OCI-M1 (cell line): ENCODE measurements at places on chromosomes 3 and 15.
A peak's percentile ranks its signal among the peaks of the same experiment; 100 is the strongest.

DNA sequence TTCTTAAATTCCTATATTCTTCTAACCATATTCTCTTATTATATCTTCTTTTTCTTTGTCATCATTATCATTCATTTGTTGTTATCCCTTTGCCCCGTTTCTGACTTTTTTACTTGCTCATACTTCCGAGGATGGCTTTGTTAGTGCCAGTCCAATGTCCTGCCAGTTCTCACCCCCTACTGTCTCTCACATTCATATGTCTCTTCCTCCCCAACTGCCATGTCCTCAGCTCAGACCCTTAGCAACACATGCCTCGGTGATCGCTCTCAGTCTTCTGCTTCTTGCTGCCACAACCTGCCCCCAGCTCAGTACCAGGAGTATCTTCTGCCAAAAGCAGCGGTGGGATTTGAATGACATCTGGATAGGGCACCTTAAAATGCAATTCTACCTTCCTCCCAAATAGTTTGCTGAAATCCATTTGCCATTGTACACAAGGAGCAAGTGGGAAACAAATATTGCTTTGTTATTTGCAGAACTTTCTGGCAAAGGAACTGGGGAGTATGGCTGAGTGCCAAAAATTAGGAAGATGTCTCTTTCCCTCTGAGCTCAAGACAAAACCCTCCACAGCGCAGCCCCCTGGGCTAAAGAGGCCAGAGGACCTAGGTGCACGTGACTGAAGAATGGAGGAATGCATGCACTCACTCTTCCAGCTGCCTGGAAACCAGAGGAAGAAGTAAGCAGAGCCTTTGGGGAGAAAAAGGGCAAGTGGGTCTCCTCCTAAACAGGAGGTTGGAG is 57.7 kb upstream of the CTNNB1 start:
- DNase-seq = no peak

- no peak for DNase-seq
Observed at GRCh38 chr3:128550471-128551126, 57.6 kb upstream of the GATA2 start.

DNA sequence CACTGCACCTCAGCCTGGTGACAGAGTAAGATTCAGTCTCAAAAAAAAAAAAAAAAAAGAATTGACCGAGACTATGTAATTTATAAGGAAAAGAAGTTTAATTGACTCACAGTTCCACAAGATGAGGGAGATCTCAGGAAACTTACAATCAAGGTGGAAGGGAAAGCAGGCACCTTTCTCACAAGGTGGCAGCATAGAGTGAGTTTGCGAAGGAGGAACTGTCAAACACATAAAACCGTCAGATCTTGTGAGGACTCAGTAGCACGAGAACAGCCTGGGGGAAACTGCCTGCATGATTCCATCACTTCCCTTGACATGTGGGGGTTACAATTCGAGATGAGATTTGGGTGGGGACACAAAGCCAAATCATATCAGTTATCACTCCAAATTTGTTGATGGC is 380.9 kb downstream of the EDEM1 start:
- DNase-seq = peak; percentile 53

GRCh38 chr3:46429671-46430070 is 22.6 kb downstream of the CCRL2 start:
- DNase-seq = no peak

DNA sequence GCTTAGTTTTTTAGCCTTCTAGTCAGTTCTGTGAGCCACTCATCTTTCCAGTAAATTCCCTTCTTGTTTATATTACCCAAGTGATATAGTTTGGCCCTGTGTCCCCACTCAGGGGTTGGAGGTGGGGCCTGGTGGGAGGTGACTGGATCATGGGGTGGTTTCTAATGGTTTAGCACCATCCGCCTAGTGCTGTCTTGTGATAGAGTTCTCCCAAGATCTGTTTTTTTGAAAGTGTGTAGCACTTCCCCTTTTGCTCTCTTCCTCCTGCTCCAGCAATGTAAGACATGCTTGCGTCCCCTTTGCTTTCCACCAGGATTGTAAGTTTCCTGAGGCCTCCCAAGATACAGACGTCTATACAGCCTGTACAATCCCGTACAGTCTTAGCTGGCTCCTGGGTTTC is 53.7 kb upstream of the INO80 start:
- DNase-seq = peak; percentile 86

DNA sequence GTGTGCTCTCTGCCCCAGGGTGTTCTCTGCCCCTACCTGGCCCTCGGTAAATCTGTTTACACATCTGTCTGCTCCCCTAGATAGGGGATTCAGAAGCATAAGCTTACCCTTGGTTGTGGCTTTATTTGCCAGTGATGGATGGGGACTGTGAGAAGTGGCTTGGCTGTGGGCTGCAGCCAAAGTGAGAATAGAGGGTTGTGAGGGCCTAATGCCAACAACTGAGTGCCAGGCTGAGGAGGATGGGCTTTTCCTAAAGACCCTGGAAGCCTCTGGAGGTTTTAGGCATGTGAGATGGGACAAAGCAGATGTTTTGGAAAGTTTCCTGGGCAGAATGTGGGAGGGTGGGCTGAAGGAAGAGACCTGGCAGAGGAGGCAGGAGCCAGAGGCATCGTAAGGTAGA is 15.4 kb upstream of the APEH start:
- DNase-seq = no peak

GRCh38 chr3:127044996-127045395 is 62.1 kb downstream of the PLXNA1 start:
- DNase-seq = peak; percentile 4

DNA sequence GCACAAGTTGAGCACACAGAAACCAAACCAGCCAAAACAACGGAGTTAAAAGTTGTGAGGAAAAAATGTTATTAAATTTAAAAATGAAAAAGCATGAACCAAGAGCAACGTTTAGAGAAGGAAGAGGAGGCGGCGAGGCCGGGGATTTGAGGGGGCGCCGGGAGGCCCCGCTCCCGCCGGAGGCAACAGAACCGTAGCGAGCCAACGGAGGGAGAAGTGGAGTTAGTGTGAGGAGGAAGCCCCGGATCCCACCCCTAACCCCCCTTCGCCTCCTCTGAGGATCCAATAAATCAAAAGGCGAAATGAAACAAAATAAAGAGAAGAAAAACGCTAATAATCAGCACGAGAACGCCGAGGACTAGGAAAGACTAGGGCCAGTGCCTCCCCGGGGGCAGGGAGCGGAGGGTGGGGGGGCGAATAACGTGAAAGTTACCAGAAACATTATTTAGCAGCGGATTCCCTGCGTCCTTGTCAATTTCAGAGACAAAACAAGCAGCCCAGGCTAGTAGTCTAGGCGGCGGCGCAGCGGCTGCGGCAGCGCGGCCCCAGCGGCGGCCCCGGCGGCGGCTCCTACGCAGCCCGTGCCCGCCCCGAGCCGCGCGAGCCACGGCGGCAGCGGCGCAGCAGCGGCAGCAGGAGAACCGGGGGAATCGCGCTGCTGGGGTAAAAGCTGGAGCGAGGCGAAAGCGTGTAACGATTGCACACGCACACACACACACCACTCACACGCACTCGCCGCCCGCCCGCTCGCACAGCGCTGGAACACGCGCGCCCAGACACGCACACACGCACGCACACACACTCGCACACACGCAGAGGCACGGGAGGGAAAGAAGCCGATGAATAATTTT is 1.7 kb downstream of the MEIS2 start:
- DNase-seq = peak; percentile 69

DNA sequence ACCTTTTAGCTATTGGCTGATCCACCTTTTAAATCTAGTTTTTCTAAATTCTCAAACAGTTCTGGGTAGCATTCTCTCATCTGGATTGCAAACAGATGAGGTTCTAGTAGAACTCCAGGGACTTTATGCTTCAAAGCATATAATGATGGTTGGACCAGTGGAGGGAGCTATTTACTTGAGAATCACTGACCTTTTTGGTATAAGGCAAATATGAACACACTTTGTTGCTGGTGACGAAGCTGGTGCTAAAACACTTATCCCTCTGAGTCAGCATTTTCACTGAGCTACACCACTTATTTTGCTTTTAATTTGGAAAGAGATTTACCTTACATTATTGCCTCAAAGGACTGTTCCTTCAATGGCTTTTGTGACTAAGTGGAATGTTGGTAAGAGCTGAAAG is 58.6 kb upstream of the SLITRK3 start:
- DNase-seq = peak; percentile 79

DNA sequence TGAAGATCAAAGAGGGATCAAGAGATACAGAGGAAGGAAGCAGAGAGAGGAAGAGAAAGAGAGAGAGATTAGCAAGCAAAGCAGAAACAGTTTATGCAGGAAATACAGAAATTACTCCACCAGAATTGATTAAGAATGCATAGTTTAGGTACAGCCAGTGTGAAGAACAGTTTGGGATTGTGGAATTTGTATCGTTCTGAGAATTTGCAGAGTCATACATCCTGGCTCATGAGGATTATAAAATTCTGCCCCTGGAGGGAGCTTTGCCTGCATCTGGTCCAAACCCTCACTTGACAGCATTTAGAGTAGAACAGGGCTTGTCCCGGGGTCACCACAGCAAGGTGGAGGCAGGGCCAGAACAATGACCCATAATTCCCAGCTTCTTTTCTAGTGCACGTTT is 44.1 kb downstream of the MASP1 start:
- no peak for DNase-seq

DNA sequence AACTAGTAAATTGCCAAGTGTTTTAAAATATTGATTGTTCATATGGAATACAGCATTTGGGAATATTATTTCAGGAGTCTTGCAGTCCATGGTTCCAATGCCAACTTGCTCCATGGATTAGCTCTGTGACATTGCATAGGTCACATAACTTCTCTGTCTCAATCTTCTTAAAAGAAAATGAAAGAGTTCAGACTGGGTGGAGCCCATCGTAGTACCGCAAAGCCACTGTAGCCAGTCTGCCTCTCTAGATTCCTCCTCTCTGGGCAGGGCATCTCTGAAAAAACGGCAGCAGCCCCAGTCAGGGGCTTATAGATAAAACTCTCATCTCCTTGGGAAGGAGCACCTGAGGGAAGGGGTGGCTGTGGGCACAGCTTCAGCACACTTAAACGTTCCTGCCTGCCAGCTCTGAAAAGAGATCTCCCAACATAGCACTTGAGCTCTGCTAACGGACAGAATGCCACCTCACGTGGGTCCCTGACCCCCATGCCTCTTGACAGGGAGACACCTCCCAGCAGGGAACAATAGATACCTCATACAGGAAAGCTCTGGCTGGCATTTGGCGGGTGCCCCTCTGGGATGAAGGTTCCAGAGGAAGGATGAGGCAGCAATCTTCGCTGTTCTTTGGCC is 168.8 kb upstream of the CNTN4 start:
- DNase-seq = peak; percentile 42

- DNase-seq = no peak
Observed at GRCh38 chr3:69715204-69715603, 24.1 kb upstream of the MITF start.

DNA sequence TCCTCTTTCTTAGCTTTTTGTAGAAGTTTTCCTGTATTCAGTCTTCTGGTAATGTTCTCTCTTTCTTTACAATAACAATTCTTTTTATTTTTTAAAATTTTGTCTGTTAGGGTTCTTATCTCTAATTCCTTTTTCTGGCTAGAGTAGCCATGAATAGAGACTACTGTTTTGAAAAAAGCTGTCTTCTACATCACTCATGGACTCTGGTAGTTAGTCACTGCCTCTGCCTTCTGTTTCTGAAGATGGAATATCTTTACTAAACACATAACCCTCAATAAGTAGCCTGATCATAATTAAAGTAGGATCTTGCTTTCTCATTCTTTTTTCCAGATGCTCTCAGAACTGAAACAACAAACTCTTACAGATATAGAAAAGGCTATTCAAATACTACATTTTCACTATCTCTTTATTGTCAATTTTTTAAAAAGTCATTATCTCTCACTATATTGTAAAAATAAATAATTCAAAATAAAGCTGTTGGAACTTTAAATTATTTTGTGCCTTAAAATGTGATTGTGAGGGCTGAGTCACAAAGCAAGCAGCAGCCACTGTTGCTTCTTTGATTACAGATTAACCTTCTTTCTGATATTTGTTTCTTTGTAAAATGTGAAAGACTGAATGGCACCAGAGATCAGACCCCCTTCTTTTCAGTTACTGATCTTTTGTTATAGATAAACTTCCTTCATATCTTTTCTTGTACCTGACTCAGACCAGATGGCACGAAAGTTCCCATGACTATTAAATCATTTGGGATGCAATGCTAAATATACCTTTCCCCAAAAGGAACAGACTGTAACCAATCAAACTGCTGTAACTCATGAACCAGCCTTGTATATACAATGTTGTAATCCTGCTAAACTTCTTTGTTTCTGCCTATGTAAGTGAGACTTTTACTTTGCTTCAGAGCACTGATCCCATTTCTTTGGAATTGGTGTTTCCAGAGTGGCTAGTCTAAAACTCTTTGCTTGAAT is 1159.5 kb downstream of the IGSF11 start:
- DNase-seq = peak; percentile 33

- DNase-seq = no peak
Observed at GRCh38 chr3:152564459-152564858, 270.5 kb upstream of the P2RY1 start.
